ENCODE measurements at places on chromosomes 6 and 20.
A peak's percentile ranks its signal among the peaks of the same experiment; 100 is the strongest.

- DNase-seq: no peak
Measured at GRCh38 chr20:24836041-24836533, 113.0 kb upstream of the CST7 start.

- DNase-seq: peak; percentile 83
Measured at GRCh38 chr20:38460040-38460623, 12.5 kb upstream of the RALGAPB start.

DNA sequence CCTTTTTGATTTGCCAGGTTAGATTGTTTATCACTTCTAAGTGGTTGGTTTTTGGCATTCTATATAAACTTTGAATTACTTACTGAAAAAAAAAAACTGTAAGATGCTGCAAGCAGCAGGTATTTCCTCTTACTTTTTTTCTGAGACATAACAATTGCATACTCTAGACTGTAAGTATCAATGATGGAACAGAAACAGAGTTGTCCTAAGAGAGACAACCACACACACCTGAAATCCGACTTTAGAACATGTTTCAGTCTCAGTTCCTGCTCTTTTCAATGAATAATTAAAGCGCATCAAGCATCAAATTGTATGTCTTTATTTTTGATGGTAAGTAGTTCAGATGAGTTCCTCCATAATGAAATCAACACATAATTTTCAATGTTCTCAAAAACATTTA is 105.3 kb upstream of the KHDRBS2 start:
- DNase-seq: no peak

GRCh38 chr6:116176596-116176995 is 50.7 kb upstream of the COL10A1 start:
- DNase-seq: no peak

GRCh38 chr20:59192533-59192896 is 28.9 kb downstream of the ZNF831 start:
- DNase-seq: no peak

- peak; percentile 19 for DNase-seq
Measured at GRCh38 chr6:16103722-16104121, 25.2 kb upstream of the MYLIP start.
